ENCODE measurements at places on chromosomes 1 and 21. TPM values are rescaled to one million over a fixed set of nuclear protein-coding genes. Genes with fewer than 3 reads are reported as not detected.

Gene TRAF3IP3
- 574 TPM for total RNA-seq

Gene NKAIN1
- not detected for total RNA-seq

DNA sequence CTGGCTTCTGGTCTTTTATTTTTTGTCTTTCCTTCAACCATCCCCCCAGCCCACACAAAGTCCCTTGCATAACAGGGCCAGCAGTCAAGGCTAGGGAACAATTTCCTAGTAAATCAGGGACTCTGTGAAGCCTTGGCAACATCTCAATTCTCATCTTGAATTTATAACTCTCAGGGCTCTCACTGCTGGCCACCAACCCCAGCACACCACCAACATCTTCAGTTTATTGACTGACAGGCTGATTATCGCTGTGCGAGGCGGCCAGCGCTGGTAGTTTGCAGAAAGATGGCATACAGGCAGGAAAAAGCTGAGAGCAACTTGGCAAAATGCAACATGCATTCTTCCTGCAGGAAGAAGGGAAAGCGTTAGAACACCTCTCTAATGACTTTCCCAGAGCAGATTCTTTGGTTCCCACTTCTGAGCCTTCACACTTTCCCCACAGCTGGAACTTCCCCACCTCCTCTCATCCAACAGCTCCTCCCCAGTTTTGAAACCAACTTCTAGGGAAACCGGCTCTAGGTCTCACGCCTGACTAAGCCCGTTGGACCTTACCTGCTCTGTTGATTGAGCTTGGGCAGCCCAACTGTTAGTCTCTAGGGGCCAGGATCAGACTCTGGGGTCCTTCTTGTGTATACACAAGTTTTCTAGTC is 26.3 kb upstream of the CSF1 start:
- H3K27ac ChIP-seq: no peak overlapping the region
- H3K36me3 ChIP-seq: no peaks in the 10 kb centered on the region
- no peak for DNase-seq
- H3K4me1 ChIP-seq: no peaks in the 10 kb centered on the region
- H3K4me3 ChIP-seq: no peak overlapping the region

DNA sequence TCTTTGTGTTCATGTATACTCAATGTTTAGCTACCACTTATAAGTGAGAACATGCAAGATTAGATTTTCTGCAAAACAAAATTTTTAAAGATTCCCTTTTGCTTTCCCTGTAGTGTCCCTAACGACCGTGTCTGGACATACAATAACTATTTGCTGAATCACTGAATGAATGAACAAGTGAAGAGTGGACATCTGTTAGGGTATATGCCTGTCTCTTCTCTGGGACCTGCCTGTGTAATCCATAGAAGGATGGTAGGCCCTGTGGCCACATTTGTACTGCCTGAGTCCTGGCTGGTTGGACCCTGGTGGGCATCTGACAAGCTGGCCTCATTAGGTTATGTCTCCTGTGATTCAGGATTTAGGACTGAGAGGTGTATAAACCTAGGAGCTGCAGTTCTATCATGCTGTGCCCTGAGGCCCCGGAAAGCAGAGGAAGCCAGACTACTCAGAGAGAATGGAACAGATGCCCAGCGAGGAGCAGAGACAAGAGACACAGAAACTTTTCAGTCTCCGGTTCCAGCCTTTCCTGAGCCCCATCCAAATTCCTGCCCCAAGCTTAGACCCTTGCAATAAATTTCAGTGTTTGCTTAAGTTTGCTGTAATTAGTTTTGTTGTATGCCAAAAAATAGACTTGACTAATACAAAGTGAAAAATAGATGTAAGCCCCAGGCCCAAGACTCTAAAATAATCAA is 7.5 kb upstream of the NCF2 start:
- no peak overlapping the region for H3K4me3 ChIP-seq
- no peaks in the 10 kb centered on the region for H3K27me3 ChIP-seq
- no peaks in the 10 kb centered on the region for H3K4me1 ChIP-seq
- no peaks in the 10 kb centered on the region for H3K36me3 ChIP-seq
- no peak for DNase-seq
